ENCODE measurements at places on chromosomes 6 and 20. TPM values are rescaled to one million over a fixed set of nuclear protein-coding genes. Genes with fewer than 3 reads are reported as not detected.
A peak's percentile ranks its signal among the peaks of the same experiment; 100 is the strongest.

DNA sequence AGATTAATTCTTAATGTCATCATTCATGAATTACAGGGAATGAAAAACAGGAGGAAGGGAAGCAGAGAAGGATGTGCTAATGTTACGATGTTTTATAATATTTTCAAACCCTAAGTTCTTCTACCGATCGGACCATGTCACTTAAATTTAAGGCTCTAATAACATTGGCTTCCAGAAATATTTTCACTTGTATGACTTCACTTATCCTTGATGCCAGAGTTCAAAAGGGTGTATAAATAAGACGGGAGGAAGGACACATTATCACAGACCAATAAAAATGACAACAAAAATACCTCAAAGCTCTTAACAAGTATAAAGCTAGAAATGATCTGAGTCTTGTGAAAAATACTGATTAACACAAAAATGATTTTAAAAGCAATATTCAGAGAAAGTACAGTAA lies 370.4 kb upstream of the CITED2 start:
- DNase-seq = no peak
- H3K4me1 ChIP-seq = peaks cover 55% of the 10 kb centered on the region
- no peak overlapping the region for H3K4me3 ChIP-seq
- no peak overlapping the region for H3K27ac ChIP-seq
- H3K36me3 ChIP-seq = no peaks in the 10 kb centered on the region
- H3K27me3 ChIP-seq = no peaks in the 10 kb centered on the region

GRCh38 chr6:128303870-128304269 lies 216.5 kb downstream of the PTPRK start:
- H3K27ac ChIP-seq = no peak overlapping the region
- no peak overlapping the region for H3K4me3 ChIP-seq
- H3K27me3 ChIP-seq = no peaks in the 10 kb centered on the region
- no peak for DNase-seq
- peaks cover 21% of the 10 kb centered on the region for H3K4me1 ChIP-seq
- no peaks in the 10 kb centered on the region for H3K36me3 ChIP-seq

DNA sequence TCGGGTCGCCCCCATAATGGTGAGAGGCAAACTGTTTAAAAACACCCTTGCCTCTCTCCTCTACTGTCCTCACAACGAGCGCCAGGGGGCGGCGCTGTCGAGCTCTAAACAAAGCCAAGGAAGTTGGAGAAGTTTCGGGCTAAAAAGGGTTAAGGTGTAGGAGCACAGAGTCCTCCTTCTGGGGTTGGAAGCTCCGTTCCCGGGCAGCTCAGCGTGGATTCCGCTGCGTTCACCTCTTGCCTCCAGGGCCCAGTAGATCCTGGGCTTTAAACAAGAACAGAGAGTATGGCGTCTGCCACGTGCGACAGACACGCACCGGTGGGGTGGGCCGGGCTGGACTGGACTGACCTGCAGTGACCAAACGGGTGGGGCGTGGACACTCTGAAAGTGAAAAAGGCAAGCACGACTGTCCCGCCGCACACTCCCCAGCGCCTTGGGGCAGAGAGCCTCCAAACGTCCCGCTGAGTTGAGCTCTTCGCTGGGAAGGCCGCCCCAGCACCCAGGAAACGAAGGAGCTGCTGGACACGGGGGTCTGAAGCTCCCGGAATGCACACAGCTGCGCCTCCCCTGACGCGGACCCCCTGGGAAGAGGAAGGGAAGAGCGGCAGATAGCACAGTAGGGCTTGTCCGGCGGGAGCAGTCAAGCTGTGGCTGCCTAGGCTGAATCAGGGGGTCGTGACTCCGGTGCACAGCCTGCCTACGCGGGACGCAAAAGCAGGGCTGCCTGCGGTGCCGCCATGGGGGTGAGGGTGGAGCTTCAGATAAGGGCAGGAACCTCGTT lies 1.6 kb upstream of the THBD start:
- H3K4me1 ChIP-seq = peaks cover 32% of the 10 kb centered on the region
- H3K27me3 ChIP-seq = no peaks in the 10 kb centered on the region
- H3K27ac ChIP-seq = peak overlapping the region; percentile 91

DNA sequence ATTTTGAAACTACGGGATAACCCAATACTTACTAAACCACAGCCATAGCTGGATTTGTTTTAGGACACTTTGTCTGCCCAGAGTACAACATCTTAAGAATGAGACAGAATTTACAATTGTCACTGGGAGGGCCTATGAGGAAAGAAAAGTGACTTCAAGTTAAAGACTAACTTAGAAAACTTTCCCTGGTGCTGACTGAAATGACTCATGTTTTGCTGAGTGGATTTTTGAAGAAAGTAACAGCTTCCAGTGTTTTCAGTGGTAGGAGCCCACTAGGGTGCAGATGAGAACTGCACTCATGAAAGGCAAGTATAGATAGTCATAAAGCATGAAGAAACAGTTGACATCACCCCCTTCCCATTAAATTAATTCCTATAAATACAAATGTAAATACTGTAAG lies 988.2 kb upstream of the MAP3K7 start:
- DNase-seq = no peak
- no peaks in the 10 kb centered on the region for H3K36me3 ChIP-seq
- no peak overlapping the region for H3K4me3 ChIP-seq
- H3K27me3 ChIP-seq = no peaks in the 10 kb centered on the region
- peaks cover 5% of the 10 kb centered on the region for H3K4me1 ChIP-seq

GRCh38 chr20:19750101-19750606 lies 7.9 kb upstream of the RIN2 start:
- no peaks in the 10 kb centered on the region for H3K4me1 ChIP-seq
- no peaks in the 10 kb centered on the region for H3K36me3 ChIP-seq
- H3K4me3 ChIP-seq = no peak overlapping the region
- no peaks in the 10 kb centered on the region for H3K27me3 ChIP-seq
- DNase-seq = no peak

Gene PNPLA1
- not detected for total RNA-seq

Gene HLA-DRB1
- total RNA-seq = not detected

Gene PAQR8
- total RNA-seq = 3.6 TPM

Gene ANKEF1
- 0.46 TPM for total RNA-seq

Gene SLC32A1
- not detected for total RNA-seq

Gene PRKN
- total RNA-seq = 5.1 TPM

Gene LY6G6C
- not detected for total RNA-seq

Gene PDYN
- total RNA-seq = not detected
